ENCODE measurements at places on chromosomes 13 and 19. TPM values are rescaled to one million over a fixed set of nuclear protein-coding genes. Genes with fewer than 3 reads are reported as not detected.

GTF2F2 gene
- 21.7 TPM for total RNA-seq

CD22 gene
- total RNA-seq = 1.4 TPM

FCGBP gene
- total RNA-seq = 1.3 TPM

SERPINE3 gene
- not detected for total RNA-seq

PEAK3 gene
- 0.08 TPM for total RNA-seq

ZNF730 gene
- total RNA-seq = not detected

ARRDC2 gene
- 48.2 TPM for total RNA-seq

C19orf67 gene
- total RNA-seq = not detected

IRGC gene
- not detected for total RNA-seq

GRAMD1A gene
- 147 TPM for total RNA-seq

RAB3D gene
- total RNA-seq = 3.6 TPM

SLC25A30 gene
- 9.2 TPM for total RNA-seq

SIX5 gene
- total RNA-seq = 26.6 TPM

COL4A1 gene
- 93.4 TPM for total RNA-seq

GNG8 gene
- not detected for total RNA-seq

STAP2 gene
- not detected for total RNA-seq

ERICH4 gene
- not detected for total RNA-seq

RASGRP4 gene
- not detected for total RNA-seq

SEMA6B gene
- total RNA-seq = 5.6 TPM

KLK12 gene
- total RNA-seq = not detected

FXYD3 gene
- total RNA-seq = 0.36 TPM

ADM5 gene
- total RNA-seq = 5.3 TPM

TRPM4 gene
- 10.6 TPM for total RNA-seq

C2CD4C gene
- 0.51 TPM for total RNA-seq

UQCR11 gene
- total RNA-seq = 180 TPM

KMT2B gene
- 63.6 TPM for total RNA-seq

IGFL1 gene
- 1.7 TPM for total RNA-seq

MBD3L3 gene
- total RNA-seq = not detected

NCCRP1 gene
- 1.4 TPM for total RNA-seq

SIGLEC11 gene
- 0.04 TPM for total RNA-seq

TCF3 gene
- 65.1 TPM for total RNA-seq

DACT3 gene
- total RNA-seq = 0.42 TPM

LGALS4 gene
- total RNA-seq = 0.74 TPM

IL17D gene
- 1.3 TPM for total RNA-seq

SOHLH2 gene
- not detected for total RNA-seq

UNC13A gene
- total RNA-seq = 1.3 TPM

MYO16 gene
- 0.06 TPM for total RNA-seq

SIGLEC9 gene
- total RNA-seq = not detected

ZNF625 gene
- total RNA-seq = not detected

ZNF222 gene
- total RNA-seq = 3.0 TPM

GPR12 gene
- total RNA-seq = not detected

HPN gene
- 0.10 TPM for total RNA-seq

All from A549 treated with Mapracorat at 1 μM for 4 hours (cell line).